CD4-positive, alpha-beta T cell treated with Interferon alpha-2 for 1 hour (primary cell): ENCODE measurements at places on chromosomes 11 and 22.

GRCh38 chr22:37629928-37630327 lies 9.5 kb upstream of the SH3BP1 start:
- no peak for DNase-seq

- DNase-seq: no peak
These were observed 77.1 kb upstream of the PRR5 start for GRCh38 chr22:44624689-44625420.

DNA sequence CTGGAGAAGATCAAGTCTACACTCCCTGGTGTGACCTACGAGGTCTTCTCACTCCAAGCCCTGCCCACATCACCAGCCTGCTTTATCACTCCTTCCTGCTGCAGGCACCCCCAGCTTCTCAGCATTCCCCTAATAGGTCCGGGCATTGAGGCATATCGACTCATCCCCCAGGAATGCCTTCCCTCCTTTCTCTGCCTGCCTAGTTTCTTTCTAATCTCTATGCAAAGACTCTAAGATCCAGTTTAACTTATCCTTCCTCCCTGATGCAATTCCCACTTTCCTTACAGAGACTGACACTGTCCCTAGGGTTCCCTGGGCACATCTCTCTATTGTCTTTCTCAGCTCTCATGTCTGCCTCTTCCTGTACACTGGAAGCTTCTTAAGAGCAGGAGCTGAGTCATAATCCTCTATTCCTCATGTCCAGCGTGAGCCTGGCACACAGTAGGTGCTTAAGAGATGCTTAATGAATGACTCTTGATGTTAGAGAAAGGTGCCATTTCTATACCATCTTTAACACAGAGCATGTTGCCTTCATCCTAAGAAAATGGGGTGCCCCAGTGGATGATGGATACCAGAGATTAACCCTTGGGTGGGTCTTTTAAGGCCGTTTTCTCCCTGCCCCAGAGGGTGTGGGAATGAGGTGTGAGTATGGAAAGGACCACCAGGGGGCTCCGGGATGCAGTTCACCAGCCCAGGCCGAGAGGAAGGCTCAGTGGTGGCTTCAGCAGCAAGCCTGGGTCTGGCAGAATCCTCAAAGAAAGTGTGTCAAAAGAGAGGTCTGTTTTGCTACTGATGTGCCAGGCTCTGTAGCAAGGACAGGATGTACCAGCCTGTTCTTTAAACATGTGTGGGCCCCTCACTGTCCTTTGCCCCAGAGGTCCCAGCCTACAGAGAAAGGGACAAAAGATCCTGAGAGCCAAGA lies 34.7 kb downstream of the PARVA start:
- DNase-seq: no peak

GRCh38 chr22:47236161-47236560 lies 473.7 kb downstream of the TBC1D22A start:
- no peak for DNase-seq

DNA sequence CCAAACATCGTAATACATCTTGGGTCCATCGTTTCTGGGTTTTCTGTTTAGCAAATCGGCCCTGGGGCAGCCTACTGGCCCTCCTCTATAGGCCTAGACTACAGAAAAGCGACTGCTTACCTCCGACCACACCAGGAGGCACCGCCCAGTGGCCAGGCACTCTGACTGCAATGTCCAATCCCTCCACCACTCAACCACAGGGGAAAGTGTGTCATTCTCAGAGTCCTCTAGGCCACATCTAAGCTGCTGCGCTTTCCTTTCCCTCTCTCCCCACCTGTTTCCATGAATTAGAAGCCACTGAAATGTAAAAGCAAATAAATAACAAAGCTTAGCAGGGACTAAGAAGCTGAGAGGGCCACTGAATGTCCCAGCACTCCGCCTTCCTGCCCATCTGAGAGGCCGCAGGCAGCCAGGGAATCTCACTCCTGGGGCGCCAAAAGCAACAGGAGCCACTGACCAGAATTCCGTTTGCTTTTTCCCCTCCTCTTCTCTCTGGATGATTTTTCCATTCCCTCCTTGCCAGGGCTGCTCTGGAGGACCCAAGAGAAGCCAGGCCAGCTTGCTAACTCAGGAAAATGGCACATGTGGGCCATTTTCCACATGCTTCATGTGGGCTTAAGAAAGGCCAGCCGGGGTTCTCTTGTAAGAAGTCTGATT lies 50.1 kb upstream of the FLI1 start:
- no peak for DNase-seq

DNA sequence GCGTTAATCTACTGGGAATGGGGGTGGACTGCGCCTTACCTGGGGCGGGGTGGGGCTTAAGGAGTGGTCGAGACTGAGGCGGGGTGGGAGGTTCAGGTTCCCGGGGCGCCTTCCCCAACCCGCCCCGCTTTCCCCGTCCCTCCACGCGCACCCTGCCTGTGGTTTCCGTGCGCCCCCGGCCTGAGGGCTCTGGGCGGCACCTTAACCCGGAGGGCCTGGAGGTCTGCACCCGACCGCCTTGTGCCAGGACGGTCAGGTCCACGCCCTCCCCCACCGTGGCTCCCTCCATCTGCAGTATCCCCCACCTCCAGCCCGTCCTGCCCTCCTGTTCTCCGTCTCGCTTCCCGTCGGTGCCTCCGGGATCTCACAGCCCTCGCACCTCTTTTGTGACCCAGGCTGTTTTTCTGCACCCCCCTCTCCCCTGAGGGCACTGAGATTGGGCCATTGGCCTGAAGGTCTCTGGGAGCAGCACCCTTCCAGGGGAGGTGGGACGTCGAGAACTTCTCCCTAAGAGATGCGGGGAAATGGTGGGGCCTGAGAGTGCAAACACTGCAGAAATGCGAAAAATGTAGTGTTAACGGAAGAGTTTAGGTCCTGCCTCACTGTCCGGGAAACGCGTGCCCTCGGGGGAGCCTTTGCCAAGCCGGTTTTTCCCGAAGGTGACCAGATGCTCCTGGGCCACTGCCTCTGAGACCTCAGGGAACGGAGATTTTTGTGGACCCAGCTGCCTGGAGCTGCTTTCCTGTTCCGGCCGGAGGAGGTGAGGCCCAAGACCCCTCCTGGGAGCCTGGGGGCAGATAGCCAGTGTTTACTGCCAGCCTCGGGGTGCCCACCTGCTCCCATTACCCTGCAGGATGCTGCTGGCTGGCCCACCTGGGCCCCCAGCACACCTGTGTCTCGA lies 1.2 kb upstream of the ASCL2 start:
- no peak for DNase-seq

- DNase-seq: no peak
These were observed 763 bp downstream of the SMIM45 start for GRCh38 chr22:41952713-41953112.

- no peak for DNase-seq
These were observed 29.1 kb upstream of the IGLL5 start for GRCh38 chr22:22858559-22858937.

GRCh38 chr11:898143-898511 lies 12.5 kb downstream of the CHID1 start:
- no peak for DNase-seq

- no peak for DNase-seq
These were observed 44.7 kb upstream of the SHISAL1 start for GRCh38 chr22:44357296-44357965.

- no peak for DNase-seq
These were observed 29.6 kb downstream of the PAK1 start for GRCh38 chr11:77444261-77444660.

DNA sequence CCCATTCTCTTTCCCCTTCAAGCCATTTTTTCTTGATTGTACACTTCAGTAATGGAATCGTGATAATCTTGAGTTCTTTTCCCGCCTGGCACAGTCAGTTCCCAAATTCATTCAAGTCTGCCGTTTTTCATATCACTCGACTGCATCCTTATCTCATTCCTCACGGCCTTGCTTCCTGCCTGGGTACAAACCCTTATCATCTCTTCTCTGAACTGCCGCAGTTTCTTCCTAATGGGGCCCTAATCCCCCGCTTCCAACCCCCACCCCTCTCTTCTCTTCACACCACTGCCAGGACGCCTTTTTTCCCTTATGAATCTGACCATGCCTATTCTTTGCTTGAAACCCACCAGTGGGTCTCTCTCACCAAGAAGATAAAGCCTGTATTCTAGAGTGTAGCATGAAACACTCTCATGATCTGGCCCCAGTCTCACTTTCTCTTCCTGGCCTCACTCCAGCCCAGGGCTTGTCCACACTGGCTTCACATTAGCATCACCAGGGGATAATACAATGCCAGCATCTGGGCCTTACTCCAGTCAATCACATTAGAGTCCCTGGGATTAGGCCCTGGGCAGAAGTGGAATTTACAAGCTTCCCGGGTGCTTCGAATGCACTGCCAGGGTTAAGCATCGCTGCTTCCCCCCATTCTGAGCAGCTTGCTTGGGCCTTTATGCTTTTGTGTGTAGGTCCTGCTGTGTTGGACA lies 102.1 kb downstream of the FBXO7 start:
- DNase-seq: no peak

- DNase-seq: no peak
These were observed 73.9 kb downstream of the USP47 start for GRCh38 chr11:11915625-11916024.

DNA sequence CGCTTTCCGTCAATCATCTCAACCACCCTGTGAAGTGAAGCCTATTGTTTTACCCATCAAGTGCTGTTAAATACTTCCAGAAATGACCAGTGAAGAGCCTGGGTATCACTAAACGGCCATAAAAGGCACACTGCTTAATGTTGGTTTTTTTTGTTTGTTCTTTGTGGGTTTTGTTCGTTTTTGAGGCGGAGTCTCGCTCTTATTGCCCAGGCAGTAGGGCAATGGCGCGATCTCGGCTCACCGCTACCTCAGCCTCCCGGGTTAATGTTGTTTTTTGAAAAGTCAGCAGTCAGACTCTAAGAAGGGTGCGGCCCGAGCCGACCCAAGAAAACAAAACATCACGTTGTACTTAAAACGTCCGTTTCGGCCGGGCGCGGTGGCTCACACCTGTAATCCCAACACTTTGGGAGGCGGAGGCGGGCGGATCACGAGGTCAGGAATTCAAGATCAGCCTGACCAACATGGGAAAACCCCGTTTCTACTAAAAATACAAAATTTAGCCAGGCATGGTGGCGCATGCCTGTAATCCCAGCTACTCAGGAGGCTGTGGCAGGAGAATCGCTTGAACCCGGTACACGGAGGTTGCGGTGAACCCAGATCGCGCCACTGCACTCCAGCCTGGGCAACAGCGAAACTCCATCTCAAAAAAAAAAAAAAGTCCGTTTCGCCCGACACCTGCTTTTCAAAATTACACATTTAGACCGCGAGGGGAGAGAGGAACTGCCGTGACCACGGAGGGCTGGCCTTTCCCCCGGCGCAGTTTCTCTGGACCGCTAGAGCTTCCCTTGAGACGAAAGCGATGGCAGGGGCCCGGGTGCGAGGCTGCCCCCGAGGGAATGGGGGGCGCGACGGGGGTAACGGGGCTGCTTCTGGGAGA lies 714 bp downstream of the CD59 start:
- peak; percentile 46 for DNase-seq

- no peak for DNase-seq
These were observed 124.3 kb upstream of the RASSF10 start for GRCh38 chr11:12884751-12885318.

GRCh38 chr22:36552289-36552688 lies 23.3 kb upstream of the EIF3D start:
- peak; percentile 2 for DNase-seq

DNA sequence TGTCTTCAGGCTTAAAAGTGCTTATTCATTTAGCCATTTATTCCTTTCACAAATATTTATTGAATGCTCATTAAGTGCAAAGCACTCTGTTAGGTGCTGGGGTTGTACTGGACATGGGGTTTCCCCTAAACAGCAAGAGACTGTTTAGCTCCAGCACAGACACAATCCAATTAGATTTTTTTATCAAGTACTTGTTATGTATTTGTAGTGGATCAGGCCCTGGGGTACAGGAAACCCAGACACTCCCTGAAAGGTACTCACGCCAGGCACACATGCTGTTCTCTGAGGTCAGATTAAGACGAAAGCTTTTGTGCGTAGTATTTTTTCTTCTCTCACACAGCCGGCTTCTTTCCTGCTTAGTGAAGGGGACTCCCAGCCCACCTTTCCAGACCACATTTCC lies 218.1 kb upstream of the PLET1 start:
- no peak for DNase-seq

DNA sequence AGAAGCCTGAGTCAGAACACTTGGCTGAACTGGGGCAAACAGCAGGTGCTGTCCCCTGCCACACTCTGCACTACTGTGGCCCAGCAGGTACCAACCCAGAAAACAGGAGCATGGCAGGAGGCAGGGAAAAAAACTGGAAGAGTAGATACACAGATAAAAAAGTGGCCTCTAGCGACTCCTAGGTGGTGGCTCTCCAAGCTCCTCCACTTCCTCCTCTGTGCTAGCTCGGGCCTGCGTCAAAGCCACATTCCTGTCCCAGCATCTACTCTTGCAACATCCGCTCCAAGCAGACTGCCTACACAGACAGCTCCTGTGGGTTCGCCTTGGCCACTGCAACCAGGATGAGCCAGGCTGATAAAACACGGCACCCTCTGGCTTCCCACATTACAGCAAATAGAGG lies 6.9 kb downstream of the OR8B12 start:
- DNase-seq: no peak

- no peak for DNase-seq
These were observed 45.4 kb downstream of the CASP12 start for GRCh38 chr11:104852811-104853210.

GRCh38 chr11:19511066-19511412 lies 201.6 kb upstream of the NAV2 start:
- no peak for DNase-seq

GRCh38 chr11:109112261-109112660 lies 309.7 kb upstream of the C11orf87 start:
- DNase-seq: no peak

- DNase-seq: no peak
These were observed 6.7 kb upstream of the SEPTIN5 start for GRCh38 chr22:19707347-19708290.

DNA sequence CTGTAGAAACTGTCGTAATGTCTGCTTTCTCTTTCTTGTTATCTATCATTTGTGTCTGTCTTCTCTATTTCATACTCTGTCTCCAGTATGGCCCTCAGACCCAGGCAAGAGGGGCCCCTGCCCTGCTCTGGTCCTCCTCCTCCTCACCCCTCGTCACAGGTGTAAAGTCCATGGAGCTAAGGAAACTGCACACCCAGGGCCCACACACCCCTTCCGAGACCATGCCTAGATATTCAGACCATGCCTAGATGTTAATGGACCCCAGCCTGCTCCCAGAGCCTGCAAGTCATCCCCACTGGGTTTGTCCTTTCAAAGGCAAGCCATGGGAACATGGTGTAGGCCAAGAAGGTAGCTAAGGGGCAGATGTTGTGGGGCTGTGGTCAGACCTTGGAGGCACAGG lies 24.1 kb upstream of the ANO1 start:
- DNase-seq: no peak

GRCh38 chr11:131460931-131461330 lies 90.5 kb downstream of the NTM start:
- no peak for DNase-seq

DNA sequence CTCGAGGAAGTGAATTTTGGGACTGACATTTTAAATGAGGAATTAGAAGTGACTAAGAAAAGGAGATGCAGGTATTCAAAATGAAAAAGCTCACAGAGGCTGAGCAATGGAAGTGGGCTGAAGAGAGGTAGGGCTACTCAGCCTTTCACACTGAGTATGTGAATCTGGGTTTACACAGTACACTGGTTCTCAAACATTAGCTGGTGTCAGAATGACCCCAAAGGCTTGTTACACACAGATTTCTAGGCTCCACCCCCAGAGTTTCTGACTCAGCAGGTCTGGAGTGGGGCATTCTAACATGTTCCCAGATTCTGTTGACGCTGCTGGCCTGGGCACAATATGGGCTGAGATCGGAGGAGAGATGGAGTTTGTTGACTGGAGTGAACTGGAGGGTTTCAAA lies 32.8 kb downstream of the CADM1 start:
- no peak for DNase-seq

- DNase-seq: no peak
These were observed 72.1 kb upstream of the SLC22A12 start for GRCh38 chr11:64518928-64519327.
